ENCODE measurements at places on chromosomes 5 and 9. TPM values are rescaled to one million over a fixed set of nuclear protein-coding genes. Genes with fewer than 3 reads are reported as not detected.

DNA sequence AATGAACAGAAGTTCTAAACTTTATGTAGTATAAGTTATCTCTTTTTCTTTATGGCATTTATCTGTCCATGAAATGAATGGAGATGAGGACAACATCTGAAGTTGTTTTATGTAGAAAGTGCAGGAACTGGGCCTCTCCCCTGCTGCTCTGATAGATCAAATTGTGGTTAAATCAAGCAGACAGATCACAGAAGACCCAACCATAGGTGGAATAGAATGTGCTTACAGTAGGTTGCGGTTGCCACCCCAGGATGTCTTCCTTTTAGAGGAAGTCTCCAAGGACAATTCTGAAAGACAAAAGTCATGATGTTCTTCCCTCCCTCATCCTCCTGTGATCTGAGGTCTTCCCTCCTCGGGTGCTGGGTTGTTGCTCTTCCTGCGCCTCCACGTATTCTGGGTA, 12.9 kb downstream of the RASGRF2 start:
- DNase-seq: no peak

DNA sequence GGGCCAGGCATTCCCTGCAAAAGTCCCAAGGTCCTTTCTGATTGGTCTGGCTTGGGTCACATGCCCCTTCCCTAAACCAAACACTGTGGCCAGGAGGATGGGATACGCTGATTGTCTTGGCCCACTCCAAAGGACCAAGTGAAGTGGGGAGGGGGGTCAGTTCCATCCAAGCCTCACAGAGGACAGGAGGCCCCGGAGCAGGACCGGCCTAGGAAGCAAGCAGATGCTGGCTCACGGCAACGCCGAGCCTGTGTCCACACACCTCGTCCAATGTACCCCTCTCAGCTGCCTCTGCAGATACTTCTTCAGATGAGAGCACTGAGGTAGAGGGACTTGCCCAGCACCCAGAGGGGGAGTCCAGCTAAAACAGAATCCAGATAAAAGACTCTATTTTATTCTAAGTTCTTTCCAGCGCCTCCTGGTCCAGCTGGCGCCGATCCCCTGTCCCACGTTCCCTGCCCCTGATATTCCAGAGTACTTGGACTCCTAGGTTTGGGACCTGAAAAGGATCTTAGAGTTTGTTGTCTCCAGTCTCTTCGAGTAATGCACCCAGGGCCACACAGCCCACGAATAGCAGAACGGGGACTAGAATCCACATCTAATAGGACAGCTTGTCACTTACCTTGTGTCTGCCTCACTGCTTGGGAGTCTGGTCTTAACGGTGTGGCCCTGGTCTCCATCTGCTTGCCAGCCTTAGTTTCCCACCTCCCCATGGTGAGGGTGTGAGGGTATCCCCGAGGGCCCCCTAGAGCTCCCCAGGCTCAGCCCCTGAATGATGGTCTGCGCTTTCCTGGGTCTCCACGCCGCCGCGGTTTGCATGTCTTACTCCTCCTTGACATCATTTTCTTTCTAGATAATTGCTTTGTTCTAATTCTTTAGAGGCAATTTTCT, 72.4 kb upstream of the UNC5A start:
- peak; percentile 22 for DNase-seq

DNA sequence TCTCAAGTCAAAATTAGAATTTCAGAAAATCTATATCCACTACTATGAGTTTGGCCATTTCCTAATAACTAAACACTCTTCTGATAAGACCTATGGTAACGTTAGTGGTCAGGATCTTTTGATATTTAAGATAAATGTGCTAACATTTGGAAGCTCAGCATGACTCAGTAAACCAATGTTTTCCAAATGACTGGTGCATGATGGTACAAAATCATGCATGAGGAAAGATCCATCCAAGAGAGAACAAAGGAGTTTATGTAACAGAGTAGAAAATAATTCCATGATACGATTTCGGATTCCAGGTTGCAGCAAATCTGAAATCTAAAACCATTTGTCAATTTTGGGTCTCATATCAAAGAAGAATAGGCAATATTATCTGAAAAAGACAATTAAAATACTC, 279.2 kb downstream of the NSG2 start:
- DNase-seq: no peak

DNA sequence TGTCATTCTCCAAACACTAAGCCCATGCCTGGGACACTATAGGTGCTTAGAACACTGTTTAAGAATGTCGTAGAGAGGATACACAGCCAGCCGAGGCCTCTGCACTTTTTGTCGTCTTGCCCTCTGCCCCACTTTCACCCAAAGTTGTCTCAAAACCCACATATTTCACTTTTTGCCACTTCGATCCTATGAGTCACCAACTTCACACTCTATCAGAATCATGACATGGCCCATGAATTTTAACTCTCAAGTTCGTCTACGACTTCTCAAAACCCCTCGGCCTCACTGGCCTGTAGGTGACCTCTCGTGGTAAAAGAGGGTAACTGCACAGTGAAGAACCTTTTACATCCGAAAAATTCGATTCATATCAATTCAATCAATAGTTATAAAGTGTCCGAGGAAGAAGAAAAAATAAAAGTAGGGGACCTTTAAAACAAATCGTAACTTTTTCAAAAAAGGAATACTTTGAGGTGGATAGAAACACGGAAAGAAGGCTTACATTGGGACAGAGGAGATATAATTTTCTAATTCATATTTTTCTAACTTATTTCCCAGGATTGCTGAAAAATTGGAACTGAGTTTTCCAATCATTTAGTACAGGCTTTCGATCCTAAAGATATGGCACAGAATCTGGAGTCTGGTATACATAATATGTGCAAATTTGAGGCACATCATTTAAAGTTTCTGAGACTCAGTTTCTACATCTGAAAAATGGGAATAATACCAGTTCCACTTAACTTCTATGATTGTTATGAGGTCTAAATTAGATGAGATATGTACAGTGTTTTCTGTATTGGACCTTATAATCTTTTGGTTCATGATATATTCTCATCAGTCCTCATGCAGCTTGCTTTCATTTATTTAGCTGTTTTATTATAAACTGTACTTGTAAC, 122.6 kb downstream of the APBA1 start:
- DNase-seq: peak; percentile 44

GRCh38 chr9:81609782-81610739, 79.3 kb downstream of the TLE1 start:
- no peak for DNase-seq

- DNase-seq: no peak
Measured at GRCh38 chr5:3993856-3994473, 398.3 kb downstream of the IRX1 start.

Gene STXBP1
- polyA plus RNA-seq: 44.3 TPM

DNA sequence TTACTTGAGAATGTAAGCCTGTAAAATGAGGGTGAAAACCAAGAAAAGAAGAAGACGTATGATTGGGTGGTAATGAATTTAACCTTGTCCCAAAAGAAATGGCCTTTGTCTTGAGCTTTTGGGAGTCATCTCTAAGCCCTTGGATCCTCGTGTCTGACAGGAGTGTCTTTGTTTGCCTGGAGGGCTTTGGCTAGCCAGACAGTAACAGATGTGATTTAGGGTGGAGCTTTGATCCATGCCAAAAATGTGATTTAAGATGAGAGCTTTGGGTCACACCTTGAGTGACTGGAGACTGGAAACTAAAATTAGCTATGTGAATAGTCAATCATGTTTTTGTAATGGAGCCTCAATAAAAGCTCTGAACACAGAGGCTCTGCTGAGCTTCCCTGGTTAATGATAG, 25.9 kb upstream of the ZFAND5 start:
- DNase-seq: no peak

DNA sequence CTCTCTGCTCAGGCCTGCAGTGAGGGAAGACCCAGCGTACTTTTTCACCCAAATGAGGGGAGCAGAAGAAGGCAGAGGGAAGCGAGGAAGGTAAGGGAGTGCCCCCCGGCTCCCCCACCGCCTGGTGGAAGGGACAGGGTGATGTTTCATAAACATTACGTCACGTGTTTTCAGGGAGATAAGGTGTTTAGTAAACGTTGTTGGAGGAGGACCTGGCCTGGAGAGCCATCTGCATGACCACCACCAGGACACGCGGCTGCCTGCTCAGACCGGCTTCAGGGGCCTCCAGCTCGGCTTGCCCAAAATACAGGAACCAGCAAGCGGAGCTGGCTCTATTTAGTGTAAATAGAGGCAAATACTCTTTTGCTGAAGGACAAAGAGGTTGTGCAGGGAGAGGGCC, 40.0 kb upstream of the C5orf58 start:
- no peak for DNase-seq

- DNase-seq: no peak
Measured at GRCh38 chr5:39226100-39226451, 6.7 kb upstream of the FYB1 start.

GRCh38 chr9:112076814-112077213, 98.3 kb downstream of the SUSD1 start:
- no peak for DNase-seq

Gene GPR151
- not detected for polyA plus RNA-seq

DNA sequence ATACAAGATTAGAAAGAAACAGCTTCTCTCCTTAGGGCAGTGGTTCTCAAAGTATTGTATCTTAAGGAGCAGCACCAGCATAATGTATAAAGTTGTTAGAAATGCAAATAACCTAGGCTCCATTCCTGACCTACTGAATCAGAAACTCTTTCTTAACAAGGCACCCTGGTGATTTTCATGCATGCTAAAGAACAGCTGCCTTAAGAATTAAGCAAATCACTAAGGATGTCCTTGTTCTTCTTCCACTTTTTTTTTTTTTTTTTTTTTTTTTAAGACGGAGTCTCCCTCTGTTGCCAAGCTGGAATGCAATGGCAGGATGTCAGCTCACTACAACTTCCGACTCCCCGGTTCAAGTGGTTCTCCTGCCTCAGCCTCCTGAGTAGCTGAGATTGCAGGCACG, 1095.2 kb upstream of the EDIL3 start:
- no peak for DNase-seq

GRCh38 chr5:56262279-56262678, 29.1 kb upstream of the ANKRD55 start:
- no peak for DNase-seq

Gene ICE1
- polyA plus RNA-seq: 9.4 TPM

GRCh38 chr9:112569186-112569585, 82.6 kb downstream of the KIAA1958 start:
- no peak for DNase-seq

GRCh38 chr9:137294681-137295237, 7.3 kb downstream of the NRARP start:
- DNase-seq: peak; percentile 67

- DNase-seq: no peak
Measured at GRCh38 chr5:174311121-174311520, 265.6 kb downstream of the NSG2 start.

GRCh38 chr5:75044406-75044805, 8.0 kb downstream of the GCNT4 start:
- DNase-seq: no peak

Gene DMRTA1
- polyA plus RNA-seq: 0.03 TPM

DNA sequence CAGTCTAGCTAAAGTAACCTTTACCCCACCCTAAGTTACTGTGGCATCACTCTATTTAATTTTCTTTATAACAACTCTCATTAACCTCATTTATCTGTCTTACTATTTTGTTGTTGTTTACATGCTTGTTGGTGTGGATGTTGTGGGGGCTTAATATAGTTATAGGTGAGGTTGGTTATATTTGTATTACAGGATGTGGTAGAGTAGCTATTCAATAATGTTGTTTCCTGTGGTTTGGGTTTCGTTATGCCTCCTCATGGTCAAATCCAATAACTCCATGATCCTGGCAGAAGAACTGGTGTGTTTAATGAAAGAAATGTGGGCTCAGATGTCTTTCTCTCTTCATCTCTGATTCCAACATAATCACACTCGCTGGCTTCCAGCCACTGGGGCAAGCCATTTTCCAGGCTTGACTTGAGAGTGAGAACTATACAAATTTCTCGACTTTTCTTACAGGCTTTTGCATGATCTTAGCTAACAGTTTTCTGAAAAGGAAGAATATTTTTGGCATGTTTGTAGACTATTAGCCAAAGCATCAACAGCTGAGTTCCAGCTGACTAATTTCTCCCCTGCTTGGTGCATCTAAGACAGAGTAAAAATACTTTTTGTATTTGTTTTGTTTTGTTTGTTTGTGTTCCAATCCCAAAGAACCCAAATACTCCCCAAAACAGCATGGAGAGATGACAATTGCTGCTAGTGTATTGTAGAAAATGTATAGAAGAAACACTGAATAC, 303.7 kb upstream of the PAPPA start:
- DNase-seq: no peak
